ENCODE measurements at places on chromosomes 1 and 21.

DNA sequence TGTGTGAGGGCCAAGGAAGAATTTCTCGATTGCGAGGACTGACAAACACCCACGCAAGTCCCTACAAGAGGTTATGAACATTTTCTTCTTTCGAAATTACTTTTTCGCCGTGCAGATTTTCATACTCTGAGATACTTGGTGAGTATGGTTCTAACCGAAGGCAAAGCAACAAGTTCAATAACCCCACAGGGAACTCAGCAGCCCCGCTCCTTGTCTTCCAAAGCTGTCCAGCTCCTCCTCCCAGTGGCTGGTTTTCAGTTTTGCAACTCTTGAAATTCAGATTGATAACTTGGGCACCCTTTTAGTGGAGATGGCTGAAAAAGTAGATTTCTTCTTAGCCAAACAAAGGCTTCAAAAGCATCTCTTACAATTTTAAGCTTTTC, 154.4 kb downstream of the SETD4 start:
- no peak for DNase-seq

DNA sequence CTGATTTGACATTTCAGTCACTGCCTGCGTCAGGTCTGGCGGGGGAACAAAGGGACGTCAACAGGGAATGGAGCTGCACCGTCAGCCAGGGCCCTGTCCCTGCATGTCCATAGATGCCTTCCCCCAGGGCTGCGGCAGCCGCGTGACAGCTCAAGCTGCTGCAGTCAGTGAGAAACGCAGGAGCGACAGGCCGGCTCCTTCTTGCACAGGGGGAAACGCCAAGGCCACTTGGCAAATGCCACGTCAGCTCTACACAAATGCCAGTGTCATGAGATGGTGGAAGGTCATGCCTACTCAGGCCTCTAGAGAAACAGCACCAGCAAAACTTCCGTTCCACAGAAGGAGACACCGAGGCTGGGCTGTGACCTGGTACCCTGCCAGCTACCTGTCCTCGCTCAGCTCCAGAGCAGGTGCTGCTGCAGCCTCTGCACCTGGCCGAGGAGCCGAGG, 37.7 kb downstream of the SYF2 start:
- DNase-seq, result no peak

- no peak for DNase-seq
Observed at GRCh38 chr1:150957666-150958065, 17.0 kb downstream of the CERS2 start.

GRCh38 chr1:86200901-86201300, 44.3 kb upstream of the COL24A1 start:
- DNase-seq, result no peak

- no peak for DNase-seq
Observed at GRCh38 chr1:11960276-11960675, 20.0 kb upstream of the MFN2 start.

DNA sequence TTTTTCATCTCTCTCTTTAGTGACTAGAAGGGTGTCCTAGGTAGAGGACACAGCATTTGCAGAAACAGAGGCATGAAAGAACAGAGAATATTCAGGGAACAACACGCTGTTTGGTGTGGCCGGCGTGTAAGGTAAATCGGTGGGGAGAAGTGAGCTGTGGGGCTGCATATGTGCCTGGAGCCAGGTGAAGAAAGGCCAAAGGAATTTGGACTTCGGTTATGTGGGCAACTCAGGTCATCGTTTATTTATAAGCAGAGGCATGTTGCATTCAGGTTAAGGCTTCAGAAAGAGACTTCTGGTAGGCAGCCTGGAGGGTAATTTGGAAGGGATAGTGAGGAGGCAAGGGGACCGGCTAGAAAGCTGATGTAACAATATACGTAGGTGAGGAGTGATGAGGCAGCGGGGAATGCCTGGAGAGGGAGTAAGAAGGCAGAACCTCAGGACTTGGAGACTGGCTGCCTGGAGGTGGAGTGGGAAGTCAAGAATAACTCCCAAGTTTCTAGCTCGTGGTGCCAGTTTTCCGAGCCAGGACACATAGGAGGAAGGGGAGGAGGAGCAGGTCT, 64.1 kb upstream of the ACOT11 start:
- no peak for DNase-seq

DNA sequence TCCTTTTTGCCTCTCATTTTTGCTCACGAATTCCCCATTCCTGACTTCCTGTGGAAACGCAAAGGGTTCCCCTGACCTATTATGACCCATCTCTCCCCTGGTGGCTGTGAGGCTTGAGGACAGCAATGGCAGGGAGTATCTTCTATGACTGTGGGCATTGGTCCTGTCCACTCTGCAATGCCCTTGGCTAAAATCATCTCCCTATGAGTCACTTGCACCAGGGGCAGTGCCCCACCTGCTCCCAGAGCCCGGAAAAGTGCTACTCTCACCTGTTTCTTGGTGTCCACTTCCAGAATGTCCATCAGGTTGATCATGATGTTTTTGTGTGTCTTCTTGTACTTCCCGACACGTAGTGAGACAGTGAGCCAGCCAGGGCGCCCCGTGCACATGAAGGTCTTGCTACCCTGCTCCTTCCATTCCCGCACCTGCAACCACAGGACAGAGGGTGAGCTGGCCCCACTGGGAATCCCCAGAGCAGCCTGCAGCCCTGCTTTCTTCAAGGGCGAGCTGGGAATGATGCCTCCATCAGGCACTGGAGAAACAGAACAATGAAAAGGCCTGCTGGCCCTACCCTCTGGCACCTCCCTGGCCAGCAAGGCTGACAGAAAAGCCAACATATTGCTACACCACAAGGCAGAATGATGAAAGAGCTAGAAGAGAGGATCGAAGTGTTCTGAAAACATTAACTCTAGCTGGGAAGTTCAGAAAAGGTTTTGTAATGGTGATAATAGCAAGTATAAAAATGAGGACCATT, 3.5 kb downstream of the DHCR24 start:
- no peak for DNase-seq

- DNase-seq, result no peak
Observed at GRCh38 chr1:65431111-65431705, 10.7 kb downstream of the LEPR start.

- no peak for DNase-seq
Observed at GRCh38 chr1:183023601-183024316, 539 bp downstream of the LAMC1 start.

- no peak for DNase-seq
Observed at GRCh38 chr1:111556325-111557037, 53.0 kb upstream of the ADORA3 start.

- no peak for DNase-seq
Observed at GRCh38 chr1:6574025-6574620, 5.7 kb upstream of the ZBTB48 start.

DNA sequence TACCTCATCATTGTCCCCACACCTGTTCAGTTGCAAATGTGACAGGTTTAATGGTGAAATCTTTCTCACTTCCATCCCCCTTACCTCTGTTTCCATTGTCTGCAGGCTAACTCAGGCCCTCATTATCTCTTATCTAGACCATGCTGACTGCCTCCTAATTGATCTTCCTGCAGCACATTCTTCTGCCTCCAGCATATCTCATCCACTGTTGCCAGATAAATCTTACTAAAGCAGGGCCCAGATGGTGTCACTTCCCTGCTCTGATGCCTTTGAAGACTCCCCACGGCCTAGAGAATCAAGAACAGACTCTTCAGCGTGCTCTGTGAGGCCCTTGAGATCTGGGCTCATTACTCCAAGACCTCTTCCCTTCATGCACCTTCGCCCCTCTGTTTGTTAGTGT, 230.1 kb downstream of the DUSP10 start:
- no peak for DNase-seq

DNA sequence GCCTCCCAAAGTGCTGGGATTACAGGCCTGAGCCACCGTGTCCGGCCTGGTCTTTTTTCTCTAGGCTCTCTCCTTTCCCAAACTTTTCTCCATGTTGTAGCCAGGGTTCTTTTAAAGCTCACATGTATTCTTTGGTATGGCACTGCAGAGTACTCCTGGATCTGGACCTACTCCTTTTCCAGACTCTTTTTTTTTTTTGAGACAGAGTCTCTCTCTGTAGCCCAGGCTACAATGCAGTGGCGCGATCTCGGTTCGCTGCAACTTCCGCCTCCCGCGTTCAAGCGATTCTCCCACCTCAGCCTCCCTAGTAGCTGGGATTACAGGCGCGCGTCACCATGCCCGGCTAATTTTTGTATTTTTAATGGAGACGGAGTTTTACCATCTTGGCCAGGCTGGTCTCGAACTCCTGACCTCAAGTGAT, 602 bp upstream of the MED18 start:
- DNase-seq, result no peak

- DNase-seq, result no peak
Observed at GRCh38 chr1:15760520-15761211, 2.1 kb downstream of the FBLIM1 start.
